ENCODE measurements at places on chromosomes 11 and 22. TPM values are rescaled to one million over a fixed set of nuclear protein-coding genes. Genes with fewer than 3 reads are reported as not detected.

The LYVE1 gene
- total RNA-seq, result not detected

The KDM4D gene
- 0.83 TPM for total RNA-seq

The CD248 gene
- not detected for total RNA-seq

The KRTAP5-8 gene
- total RNA-seq, result not detected

DNA sequence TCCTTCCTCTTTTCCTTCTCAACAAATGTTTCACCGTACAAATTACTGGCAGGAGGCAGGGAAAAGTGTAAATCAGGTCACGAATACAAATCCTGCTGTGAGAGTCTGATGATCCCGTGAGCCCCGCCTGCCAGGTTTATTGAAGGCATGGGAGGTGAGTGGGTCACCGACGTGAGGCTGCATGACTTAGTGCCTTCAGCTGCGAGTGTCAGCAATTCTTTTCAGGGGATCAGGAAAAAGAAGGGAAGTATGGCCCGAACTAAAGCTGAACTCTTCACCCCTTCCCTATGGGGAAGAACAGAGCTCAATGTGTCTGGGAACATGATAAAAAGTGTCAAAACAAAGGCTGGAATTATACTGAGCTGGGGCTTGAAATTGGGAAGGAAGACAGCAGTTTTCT is 166.2 kb downstream of the OPCML start:
- H3K4me3 ChIP-seq, result no peak overlapping the region
- DNase-seq, result no peak
- no peaks in the 10 kb centered on the region for H3K36me3 ChIP-seq
- H3K27ac ChIP-seq, result no peak overlapping the region
- H3K4me1 ChIP-seq, result no peaks in the 10 kb centered on the region

DNA sequence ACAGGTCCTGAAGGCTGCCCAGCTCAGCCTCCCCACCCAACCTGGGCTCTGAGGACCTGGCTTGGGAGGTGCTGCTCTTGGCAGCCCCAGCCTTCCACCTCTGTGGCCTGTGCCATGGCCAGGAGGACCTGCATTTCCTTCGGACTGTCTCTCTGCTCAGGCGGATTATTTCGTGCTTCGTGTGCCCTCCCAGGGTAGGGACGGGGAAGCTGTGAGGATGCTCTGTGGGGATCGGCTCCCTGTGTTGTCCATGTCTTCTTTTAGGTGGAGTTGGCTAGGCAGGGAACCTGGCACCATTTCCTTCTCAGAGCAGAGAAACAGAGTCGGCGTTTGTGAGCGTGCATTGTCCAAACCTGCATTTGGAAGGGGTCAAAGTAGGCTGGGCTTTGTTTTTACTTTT is 34.1 kb downstream of the BCR start:
- DNase-seq, result no peak
- no peak overlapping the region for H3K27ac ChIP-seq
- peaks cover 61% of the 10 kb centered on the region for H3K4me1 ChIP-seq
- H3K36me3 ChIP-seq, result peaks cover 3% of the 10 kb centered on the region

The DAGLA gene
- total RNA-seq, result 0.10 TPM

DNA sequence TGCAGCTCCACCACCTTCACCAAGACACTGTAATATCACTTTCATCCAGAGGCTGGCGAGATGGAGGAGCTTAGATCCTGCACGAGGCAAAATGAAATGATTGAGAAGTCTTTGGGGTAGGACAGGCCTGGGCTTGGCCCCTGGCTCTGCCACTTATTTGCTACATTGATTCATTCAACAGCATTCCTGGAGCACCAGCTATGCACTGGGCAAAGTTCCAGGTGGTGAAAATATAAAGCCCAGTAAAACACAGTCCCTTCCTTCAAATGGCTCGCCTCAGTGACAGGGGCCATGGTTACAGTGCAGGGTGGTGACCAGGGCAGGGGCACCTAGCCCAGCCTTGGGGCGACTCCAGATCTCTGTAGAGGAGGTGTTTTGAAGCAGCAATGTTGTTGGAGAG is 19.7 kb downstream of the ALX4 start:
- H3K27ac ChIP-seq, result no peak overlapping the region
- H3K27me3 ChIP-seq, result peaks cover 12% of the 10 kb centered on the region
- no peaks in the 10 kb centered on the region for H3K4me1 ChIP-seq
- H3K4me3 ChIP-seq, result no peak overlapping the region

DNA sequence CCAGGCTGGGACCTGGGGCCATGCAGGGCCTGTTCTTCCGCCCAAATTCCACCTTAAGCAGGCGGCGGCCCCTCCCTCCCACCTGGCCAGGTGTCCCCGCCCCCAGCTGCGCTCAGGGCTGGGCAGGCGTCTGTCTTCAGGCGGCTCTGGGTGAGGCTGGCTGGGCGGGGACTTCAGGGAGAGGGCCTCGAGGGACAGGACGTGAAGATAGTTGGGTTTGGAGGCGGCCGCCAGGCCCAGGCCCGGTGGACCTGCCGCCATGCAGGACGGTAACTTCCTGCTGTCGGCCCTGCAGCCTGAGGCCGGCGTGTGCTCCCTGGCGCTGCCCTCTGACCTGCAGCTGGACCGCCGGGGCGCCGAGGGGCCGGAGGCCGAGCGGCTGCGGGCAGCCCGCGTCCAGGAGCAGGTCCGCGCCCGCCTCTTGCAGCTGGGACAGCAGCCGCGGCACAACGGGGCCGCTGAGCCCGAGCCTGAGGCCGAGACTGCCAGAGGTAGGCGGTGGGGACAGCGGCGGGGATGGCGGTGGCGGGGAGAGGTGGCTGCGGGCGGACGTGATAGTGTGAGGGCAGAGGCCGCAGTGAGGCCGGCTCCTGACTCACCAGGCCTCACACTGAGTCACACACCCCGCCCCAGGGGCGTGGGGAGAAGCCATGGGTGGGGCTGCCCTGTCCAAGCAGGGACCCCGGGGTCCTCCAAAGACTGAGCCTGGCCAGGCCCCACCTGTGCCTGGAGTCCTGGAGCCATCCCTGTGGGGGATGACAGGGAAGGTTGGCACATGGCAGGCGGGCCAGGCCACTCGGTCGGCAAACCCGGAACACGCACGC is at the start of gene PKP3:
Gene PKP3 (plus strand): TSS at position 176 of the 824 bp plus-strand sequence. CDS start 84 bp downstream, at position 260.
- DNase-seq, result no peak
- no peak within 1 kb of the TSS for H3K4me3 ChIP-seq
- no peak within 1 kb of the TSS for H3K27ac ChIP-seq

The IGLL1 gene
- 2.2 TPM for total RNA-seq

- no peak overlapping the region for H3K27ac ChIP-seq
- H3K4me1 ChIP-seq, result no peaks in the 10 kb centered on the region
- no peak overlapping the region for H3K4me3 ChIP-seq
- DNase-seq, result no peak
- H3K27me3 ChIP-seq, result no peaks in the 10 kb centered on the region
Measured at GRCh38 chr11:28535677-28536076, 427.5 kb downstream of the METTL15 start.

DNA sequence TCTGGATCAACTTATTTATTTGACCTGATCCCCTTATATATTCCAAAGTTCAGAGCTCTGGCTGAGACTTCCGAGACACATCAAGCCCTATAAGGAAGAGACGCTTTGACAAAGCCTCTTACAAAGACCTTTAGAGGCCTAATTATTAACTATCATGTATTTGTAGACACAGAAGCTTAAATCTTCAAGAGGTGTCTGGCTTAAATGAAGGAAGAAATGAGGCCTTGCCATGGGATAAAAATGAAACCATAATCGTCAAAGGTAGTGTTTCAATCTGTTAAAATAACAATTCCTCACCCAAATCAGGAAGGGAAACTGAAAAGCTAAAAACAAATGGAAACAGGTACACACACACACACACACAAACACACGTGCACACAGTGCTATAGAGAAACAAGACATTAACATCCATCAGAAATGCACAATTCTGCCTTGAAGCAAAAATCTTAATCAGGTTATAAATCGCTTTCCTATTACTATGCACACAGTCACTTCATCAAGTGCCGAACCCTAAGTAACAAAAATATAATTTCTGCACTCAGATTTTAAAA is 50.2 kb downstream of the PITPNB start:
- peaks cover 30% of the 10 kb centered on the region for H3K4me1 ChIP-seq
- H3K27ac ChIP-seq, result no peak overlapping the region
- no peaks in the 10 kb centered on the region for H3K27me3 ChIP-seq

The OR8A1 gene
- not detected for total RNA-seq

The TUB gene
- total RNA-seq, result 0.08 TPM

GRCh38 chr11:86670181-86670580 is 2.2 kb downstream of the ME3 start:
- H3K27me3 ChIP-seq, result peaks cover 71% of the 10 kb centered on the region
- peaks cover 10% of the 10 kb centered on the region for H3K4me1 ChIP-seq
- no peak overlapping the region for H3K27ac ChIP-seq
- no peak overlapping the region for H3K4me3 ChIP-seq
- no peaks in the 10 kb centered on the region for H3K36me3 ChIP-seq

- H3K36me3 ChIP-seq, result no peaks in the 10 kb centered on the region
- no peak overlapping the region for H3K27ac ChIP-seq
- H3K4me3 ChIP-seq, result no peak overlapping the region
- peaks cover 10% of the 10 kb centered on the region for H3K4me1 ChIP-seq
- no peaks in the 10 kb centered on the region for H3K27me3 ChIP-seq
Measured at GRCh38 chr11:111770581-111771134, 4.5 kb upstream of the PPP2R1B start.

DNA sequence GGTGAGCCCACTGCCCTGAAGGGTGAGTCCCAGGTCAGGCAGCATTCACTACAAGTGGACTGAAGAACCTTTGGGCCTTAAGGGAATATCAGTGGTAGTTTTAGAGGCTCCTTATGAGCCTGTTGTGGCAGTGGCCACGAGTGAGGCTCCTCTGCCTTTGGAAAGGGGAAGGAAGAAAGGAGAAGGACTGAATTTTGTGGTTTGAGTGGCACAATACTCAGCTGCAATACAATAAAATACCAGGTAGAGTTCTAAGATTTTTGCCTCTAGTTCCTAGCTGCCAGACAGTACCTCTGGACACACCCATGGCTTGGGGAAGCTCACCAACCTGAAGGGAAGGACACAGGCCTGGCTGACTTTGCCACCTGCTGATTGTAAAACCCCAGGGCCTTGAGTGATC is 260.9 kb downstream of the DYNC2H1 start:
- no peaks in the 10 kb centered on the region for H3K4me1 ChIP-seq
- H3K27me3 ChIP-seq, result no peaks in the 10 kb centered on the region
- no peaks in the 10 kb centered on the region for H3K36me3 ChIP-seq
- no peak overlapping the region for H3K27ac ChIP-seq
- no peak overlapping the region for H3K4me3 ChIP-seq

The HEPN1 gene
- total RNA-seq, result not detected

DNA sequence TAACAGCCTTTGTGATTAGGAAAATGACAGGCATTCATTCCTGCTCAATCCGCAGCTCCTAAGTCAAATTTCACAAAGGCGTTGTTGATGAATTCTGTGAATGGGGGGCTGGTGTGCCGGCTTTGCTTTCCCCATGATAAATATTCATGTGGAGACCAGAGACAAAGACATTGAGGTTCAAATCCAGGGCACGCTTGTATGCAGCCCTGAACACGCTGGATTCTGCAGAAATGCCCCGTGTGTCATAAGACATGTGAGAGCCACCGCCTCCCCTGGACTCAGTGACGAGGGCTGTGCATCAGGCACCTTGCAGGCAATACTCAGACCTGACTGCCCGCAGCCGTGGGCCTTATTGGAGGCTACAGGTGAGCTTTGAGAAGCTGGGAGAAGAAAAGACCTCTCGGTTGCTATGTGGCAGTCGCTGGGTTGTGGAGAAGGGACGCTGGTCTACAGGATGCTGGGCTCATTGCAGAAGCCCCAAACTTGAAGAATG is 906.2 kb downstream of the BRD1 start:
- DNase-seq, result no peak
- H3K36me3 ChIP-seq, result no peaks in the 10 kb centered on the region
- H3K27me3 ChIP-seq, result no peaks in the 10 kb centered on the region
- no peaks in the 10 kb centered on the region for H3K4me1 ChIP-seq

- no peaks in the 10 kb centered on the region for H3K4me1 ChIP-seq
- no peak for DNase-seq
- no peak overlapping the region for H3K27ac ChIP-seq
- H3K36me3 ChIP-seq, result no peaks in the 10 kb centered on the region
Measured at GRCh38 chr11:84383576-84383975, 1097.4 kb upstream of the CCDC90B start.

- H3K4me1 ChIP-seq, result no peaks in the 10 kb centered on the region
- H3K27me3 ChIP-seq, result no peaks in the 10 kb centered on the region
- no peak for DNase-seq
- no peak overlapping the region for H3K4me3 ChIP-seq
Measured at GRCh38 chr22:25182131-25183110, 17.2 kb upstream of the CRYBB3 start.

The NPAS4 gene
- total RNA-seq, result 0.20 TPM

- no peaks in the 10 kb centered on the region for H3K4me1 ChIP-seq
- no peak overlapping the region for H3K27ac ChIP-seq
- DNase-seq, result no peak
- no peak overlapping the region for H3K4me3 ChIP-seq
- peaks cover 46% of the 10 kb centered on the region for H3K27me3 ChIP-seq
Measured at GRCh38 chr11:69983571-69983877, 94.6 kb upstream of the ANO1 start.

DNA sequence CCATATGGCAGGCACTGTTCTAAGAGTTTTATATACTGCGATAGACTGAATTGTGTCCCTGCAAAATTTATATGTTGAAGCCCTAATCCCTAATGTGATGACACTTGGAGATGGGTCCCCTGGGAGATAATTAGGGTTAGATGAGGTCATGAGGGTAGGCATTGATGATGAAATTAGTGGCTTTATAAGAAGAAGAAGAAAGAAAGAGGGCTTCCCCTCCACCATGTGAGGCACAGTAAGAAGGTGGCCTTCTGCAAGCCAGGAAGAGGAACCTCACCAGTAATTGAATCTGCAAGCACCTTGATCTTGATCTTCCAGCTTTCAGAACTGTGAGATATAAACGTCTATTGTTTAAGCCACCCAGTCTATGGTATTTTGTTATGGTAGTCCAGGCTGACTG is 46.6 kb upstream of the TENM4 start:
- no peaks in the 10 kb centered on the region for H3K36me3 ChIP-seq
- DNase-seq, result no peak
- no peak overlapping the region for H3K4me3 ChIP-seq
- H3K4me1 ChIP-seq, result no peaks in the 10 kb centered on the region
- no peaks in the 10 kb centered on the region for H3K27me3 ChIP-seq

- no peaks in the 10 kb centered on the region for H3K4me1 ChIP-seq
- H3K4me3 ChIP-seq, result no peak overlapping the region
- H3K27me3 ChIP-seq, result peaks cover 56% of the 10 kb centered on the region
Measured at GRCh38 chr11:120295099-120295498, 30.0 kb upstream of the TLCD5 start.

The SPDYC gene
- total RNA-seq, result not detected
